ENCODE measurements at places on chromosomes 16 and 17.

- DNase-seq: no peak
Observed at GRCh38 chr16:12387786-12388185, 411.3 kb downstream of the SNX29 start.

DNA sequence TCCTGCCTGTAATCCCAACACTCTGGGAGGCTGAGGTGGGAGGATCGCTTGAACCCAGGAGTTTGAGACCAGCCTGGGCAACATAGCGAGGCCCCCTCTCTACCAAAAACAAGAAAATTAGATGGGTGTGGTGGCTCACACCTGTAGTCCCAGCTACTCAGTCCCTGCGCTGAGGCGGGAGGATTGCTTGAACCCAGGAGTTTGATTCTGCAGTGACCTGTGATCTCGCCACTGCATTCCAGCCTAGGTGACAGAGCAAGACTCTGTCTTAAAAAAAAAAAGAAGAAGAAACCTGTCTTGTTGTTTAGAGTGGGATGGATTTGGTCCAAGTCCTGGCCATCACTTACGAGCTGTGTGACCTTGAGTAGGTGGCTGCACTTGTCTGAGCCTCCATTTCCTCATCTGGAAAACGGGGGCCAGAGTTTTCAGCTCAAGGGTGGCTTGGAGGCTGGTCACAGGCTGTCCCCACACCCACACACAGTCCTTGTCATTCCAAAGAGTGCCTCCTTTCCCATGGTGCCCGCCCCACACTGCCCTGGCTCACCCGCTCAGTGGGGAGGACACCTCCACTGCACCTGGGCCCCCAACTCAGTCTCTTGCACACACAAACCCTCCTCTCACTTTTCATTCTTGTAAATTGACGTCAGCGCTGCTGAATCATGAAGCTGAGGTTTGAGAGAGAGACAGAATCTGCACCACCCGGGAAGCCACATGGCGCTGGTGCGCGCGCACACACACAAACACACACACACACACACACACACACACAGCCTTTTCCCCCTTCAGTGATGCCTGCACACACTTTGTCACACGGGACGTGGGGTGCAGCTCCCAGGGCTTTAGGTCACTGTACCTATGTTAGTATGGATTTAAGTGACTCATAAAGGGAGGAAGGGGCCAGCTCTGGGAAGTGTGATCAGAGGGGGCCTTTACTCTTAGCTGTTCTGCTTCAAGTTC, 4.2 kb downstream of the SOCS1 start:
- no peak for DNase-seq

DNA sequence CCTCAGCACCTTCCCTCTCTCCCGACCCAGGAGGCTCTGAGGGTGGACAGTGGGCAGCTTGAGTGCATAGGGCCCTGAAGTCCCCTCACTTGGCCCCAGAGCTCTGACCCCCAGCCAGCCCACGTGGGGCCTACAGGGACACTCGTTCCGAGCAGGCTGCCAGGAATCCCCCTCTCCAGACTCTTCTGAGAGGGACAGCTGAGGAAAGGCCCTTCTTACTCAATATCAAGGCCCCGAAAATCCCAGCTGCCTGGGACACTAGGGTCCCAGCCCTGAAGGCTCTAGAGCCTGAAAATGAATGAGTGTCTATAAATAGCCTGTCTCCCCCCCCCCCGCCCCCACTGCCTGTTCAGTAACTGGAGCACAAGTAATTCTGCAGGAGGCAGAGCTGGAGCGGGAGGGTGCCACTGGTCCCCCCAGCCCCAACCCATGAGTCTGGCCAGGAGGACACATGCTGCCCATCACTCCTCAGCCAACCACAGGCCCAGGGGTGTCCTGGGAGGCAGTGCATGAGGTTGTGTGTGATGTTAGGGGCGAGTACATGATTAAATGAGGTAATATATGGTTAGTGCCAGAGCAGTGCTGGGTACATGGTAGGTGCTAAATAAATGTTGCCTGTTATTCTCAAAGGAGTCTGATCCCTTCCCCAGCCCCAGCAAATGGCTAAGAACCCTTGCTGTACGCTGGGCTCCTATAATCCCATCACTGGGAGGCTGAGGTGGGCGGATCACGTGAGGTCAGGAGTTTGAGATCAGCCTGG, 11.6 kb downstream of the ADAM11 start:
- DNase-seq: no peak

DNA sequence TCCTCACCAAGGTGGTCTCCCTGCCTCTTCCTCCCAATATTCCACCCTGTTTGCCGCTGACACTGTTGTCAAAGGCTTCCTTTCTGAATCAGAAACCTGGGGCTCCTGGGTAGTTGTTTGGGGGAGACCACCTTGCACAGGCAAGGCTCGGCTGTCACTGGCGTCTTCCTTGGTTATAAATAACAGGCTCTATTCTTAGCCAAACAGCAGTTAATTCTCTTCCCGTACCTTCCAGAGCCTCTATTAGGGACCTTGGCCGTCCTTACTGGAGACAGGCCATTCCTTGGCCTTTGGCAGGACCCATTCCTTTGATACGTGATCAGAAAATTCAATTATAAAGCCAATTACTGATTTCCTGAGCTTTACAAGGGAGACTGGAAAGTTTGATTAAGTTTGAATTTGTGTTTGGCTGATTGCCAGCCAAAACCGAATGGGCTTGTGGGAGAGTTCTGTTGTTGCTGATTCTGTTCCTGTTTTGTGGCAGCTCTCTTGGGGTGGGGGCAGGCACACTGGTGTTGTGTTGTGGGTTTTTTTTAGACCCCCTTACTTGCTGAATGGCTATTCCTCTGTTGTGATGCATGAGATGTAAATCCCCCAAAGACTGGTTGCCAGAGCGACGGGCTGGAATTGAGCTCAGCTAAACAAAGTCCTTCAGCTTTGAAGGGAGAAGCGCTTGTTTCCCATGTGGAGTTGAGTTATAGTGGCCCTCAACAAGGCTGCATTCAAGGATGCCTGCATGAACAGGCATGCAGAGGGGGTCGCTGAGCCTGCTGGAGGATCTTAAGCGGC, 104.6 kb downstream of the GNAO1 start:
- no peak for DNase-seq

GRCh38 chr16:89722392-89723278, 1.3 kb downstream of the ZNF276 start:
- DNase-seq: no peak

- DNase-seq: no peak
Observed at GRCh38 chr17:42660692-42661345, 1.7 kb downstream of the TUBG2 start.

- no peak for DNase-seq
Observed at GRCh38 chr16:14193316-14193871, 122.3 kb downstream of the MRTFB start.

DNA sequence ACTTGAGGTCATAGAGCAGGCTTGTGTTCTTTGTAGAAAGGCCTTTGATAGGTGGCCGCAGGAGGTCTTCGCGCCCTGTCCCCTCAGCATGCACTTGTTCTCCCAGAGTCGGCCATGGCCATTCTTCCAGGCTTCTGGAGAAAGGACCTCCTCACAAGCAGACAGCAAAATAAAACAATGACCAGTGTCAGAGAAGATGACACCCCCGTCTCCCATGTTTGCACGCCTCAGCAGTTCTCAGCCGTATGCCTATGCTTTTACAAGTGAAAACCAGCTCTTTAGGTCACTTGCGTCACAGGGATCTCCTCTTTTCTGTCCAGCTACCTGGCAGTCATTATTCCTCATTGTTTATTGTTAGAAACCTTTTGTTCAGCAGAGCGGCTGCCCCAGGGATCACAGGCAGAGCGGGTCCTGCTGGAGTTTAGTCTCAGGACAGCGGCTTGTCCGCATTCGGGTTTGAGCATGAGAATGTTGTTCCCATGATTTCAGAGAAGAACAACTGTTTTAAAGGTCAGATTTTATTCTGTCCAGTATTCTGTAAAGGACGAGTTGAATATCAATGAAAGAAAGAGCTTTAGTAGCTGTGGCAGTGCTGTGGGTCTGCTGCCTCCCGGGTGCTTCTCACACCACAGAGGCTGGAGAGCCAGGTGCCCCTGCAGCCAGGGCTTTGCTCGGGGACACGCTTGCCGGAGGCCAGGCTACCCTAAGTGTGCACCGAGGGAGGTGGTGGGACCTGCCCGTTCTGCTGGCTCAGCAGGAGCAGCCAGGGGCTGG, 123.9 kb downstream of the RPTOR start:
- DNase-seq: no peak

DNA sequence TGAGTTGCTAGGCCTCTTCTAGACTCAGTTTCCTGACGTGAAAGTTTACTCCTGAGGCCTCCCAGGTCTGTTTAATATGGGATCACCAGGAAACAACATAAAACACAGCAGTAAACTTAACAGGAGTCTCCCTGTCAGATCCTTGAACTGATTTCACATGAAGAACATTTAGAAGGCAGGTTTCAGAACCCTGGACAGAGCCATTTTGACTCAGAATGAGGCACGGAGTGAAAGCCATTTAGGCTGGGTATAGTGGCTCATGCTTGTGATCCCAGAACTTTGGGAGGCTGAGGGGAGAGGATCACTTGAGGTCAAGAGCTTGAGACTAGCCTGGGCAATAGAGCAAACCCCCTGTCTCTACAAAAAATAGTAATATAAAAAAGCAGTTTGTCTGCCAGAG, 289.1 kb downstream of the CA10 start:
- no peak for DNase-seq

GRCh38 chr16:1669698-1670097, 8.4 kb upstream of the JPT2 start:
- no peak for DNase-seq

DNA sequence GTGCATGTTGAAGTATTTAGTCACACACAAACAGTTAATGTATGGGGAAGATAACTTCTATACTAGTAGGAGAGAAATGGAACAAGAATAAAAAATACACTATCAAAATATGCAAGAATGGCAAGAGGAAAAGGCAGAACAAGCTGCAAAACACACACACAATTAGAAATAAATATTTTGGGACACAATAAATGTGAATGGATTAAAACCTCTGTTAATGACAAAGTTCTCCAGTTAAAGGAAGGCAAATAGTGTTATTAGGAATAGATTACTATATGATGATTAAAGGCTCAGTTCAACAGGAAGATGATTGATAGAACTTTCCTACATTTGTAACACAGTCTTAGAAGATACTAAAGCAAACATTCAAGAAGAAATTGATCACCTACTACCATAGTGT, 106.3 kb upstream of the ZNF750 start:
- no peak for DNase-seq

DNA sequence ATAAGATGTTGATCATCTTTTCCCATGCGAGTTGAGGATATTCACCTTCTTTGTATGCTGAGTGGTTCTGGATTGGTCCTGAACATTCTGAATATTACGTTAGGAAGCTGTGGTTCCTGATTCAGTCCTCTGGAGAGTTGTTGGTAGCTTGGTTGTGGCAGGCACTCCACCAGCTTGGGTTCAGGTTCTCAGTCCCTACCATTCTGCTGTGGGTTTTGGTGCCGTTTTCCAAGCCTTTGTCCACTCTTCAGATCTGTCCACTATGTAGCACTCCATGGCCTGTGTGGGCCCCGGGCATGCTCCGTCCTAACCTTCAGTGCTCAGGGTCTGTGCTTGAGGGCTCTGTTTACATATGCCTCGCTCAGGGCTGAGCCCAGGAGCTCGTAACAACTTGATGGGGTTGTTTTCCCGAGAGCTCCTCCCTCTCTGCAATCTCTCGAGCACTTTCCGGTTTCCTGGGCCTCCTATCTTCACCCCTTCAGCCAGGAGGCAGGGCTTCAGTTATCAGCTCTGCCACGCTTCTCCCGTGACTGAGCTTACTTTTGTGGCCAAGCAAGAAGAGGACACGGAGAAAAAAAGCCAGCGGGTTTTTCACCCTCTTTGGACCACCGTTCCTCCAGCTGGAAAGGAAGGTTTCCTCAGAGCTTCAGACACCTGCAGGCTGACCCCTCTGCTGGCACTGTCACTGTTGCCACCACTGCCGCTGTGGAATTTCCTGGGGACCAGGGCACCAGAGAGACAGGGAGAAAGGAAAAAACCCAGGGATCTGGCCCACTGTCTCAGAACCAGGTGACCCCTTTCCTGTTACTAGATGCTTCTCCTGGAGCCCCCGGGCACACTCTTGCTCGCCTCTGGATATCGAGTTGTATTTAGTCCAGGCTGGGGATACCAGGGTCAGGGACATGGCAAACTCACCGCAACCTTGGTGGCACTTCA, 19.6 kb downstream of the KIAA0513 start:
- no peak for DNase-seq

- DNase-seq: no peak
Observed at GRCh38 chr16:11816123-11816522, 19.1 kb upstream of the ZC3H7A start.

- DNase-seq: no peak
Observed at GRCh38 chr16:17269439-17269838, 201.3 kb downstream of the XYLT1 start.

GRCh38 chr16:89823087-89823823, 5.0 kb upstream of the SPIRE2 start:
- DNase-seq: no peak

- DNase-seq: no peak
Observed at GRCh38 chr17:29847527-29848400, 82.3 kb downstream of the SSH2 start.

DNA sequence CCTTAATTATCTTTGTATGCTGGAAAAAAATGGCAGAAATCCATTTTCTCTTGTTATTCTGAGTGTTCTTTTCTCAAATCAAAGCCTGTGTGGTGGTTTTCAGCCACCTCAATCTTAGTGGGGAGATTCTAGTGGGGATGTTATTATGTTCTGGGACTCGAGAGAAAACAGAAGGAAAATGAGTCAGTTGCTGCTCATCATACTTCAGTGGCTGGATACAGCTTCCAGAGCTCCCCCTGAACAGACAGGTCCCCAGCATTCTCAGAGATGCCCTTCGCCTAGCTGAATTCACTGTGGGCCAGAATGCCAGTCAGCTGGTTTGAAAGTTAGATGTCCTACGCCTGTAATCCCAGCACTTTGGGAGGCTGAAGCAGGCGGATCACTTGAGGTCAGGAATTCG, 8.5 kb downstream of the ST6GALNAC1 start:
- no peak for DNase-seq

DNA sequence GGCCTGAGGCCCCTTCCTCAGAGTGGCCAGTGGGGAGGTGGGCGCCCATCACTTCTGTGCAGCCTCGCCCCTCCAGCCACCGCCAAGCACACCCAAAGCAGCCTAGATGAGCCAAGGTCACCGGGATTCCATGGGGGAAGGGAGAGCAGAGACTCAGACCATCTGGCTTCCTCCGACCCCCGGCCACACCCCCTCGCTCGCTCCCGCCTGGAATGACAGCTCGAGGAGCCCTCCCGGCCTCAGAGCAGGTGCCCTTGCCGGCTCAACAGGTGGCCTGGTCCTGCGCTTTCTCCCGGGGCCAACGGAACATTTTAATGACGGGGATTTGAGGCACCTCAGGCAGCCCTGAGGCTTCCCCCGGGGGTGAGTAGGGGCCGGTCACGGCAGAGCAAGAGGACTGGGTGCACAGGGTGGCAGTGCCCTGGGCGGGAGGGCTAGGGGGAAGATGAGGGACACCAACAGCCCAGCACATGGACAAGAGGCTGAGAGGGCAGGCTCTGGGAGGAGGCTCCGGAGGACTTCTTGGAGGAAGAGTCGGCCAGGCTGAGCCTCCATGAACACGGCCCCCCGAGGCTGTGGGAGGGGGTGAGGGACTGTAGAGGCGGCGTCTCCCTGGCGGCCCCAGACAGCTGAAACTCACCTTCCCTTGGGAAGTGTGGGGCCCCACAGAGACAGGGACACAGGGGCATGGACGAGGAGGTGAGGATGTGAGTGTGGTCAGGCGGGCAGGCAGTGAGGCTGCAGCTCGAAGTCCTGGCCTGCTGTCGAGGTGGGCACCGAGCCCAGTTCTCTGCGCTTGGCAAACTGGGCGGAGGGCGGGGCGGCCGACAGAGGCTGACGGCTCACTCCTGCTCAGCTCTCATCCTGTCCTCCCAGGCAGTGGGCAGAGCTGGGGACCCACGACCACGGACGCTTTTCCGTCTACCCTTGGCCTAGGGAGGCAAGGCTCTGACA, 12.5 kb upstream of the C1QTNF8 start:
- no peak for DNase-seq

- no peak for DNase-seq
Observed at GRCh38 chr16:12002447-12003006, 26.0 kb downstream of the SNX29 start.

Data from keratinocyte (primary cell).